ENCODE measurements at places on chromosomes 16 and 17.

DNA sequence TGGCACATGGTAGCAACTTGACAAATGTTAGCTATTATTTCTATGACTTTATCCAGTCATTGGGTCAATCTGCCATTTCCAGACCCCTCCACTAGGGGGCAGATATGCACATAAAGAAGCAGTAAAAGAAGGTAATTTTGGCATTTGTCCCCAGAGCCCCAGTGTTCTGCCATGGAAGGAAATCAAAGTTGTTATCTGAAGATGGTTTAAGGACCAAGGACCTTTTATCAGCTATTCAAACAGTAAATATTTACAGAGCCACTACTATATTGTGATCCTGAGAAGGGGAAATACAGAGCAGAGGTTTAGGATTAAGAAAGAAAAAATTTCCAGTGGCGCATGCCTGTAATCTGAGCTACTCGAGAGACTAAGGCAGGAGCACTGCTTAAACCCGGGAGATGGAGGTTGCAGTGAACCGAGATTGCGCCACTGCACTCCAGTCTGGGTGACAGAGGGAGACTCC is 20.0 kb downstream of the TRAF4 start:
- no peak overlapping the region for H3K4me3 ChIP-seq
- H3K4me1 ChIP-seq: peaks cover 10% of the 10 kb centered on the region
- H3K36me3 ChIP-seq: no peaks in the 10 kb centered on the region
- H3K27ac ChIP-seq: no peak overlapping the region

DNA sequence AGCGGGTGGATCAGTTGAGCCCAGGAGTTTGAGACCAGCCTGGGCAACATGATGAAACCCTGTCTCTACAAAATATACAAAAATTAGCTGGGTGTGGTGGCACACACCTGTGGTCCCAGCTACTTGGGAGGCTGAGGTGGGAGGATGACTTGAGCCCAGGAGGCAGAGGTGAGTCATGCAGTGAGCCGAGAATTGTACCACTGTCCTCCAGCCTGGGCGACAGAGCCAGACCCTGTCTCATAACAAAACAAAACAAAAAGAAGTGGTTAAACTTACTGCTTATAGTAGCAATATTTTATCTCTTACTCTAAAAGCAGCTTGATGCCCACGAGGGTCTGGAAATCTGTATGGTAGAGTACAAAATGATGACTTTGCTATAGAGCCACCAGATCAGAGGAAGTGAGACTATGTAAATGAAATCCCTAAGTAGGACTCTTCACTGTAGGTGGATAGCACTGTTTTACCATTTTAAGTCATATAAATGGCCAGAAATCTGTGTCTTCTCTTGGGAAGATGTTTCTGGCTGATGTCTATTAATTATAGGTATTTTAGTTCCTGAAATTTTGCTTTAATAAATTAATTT is 60.4 kb upstream of the MRC2 start:
- no peak overlapping the region for H3K4me3 ChIP-seq
- no peaks in the 10 kb centered on the region for H3K4me1 ChIP-seq
- DNase-seq: no peak
- H3K27ac ChIP-seq: no peak overlapping the region

GRCh38 chr17:64580384-64581315 is 73.9 kb downstream of the CEP95 start:
- H3K27ac ChIP-seq: no peak overlapping the region
- H3K36me3 ChIP-seq: no peaks in the 10 kb centered on the region
- H3K27me3 ChIP-seq: no peaks in the 10 kb centered on the region
- no peak overlapping the region for H3K4me3 ChIP-seq

DNA sequence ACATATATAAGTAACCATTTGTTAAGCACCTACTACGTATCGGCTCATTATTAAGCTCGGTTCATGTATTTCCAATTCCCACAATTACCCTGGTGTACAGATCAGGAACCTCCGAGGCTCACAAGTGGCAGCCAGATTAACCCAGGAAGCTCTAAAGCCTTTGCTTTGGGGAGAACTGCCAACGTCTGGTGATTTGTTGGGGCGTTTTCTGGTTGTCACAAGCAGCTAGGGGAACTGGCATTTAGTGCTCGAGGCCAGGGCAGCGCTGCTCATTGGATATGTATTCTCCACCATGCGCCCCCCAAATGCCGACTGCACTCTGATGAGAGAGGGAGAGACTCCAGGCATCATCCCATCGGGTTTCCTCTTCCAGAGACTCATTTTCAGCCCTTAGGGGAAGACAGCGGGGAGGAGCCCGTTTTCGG is 541 bp downstream of the ZNF18 start:
- H3K27ac ChIP-seq: peak overlapping the region; percentile 80
- no peaks in the 10 kb centered on the region for H3K4me1 ChIP-seq
- no peaks in the 10 kb centered on the region for H3K36me3 ChIP-seq
- peak overlapping the region; percentile 91 for H3K4me3 ChIP-seq
- no peaks in the 10 kb centered on the region for H3K27me3 ChIP-seq
- DNase-seq: peak; percentile 16

GRCh38 chr16:46688101-46688653 is 801 bp downstream of the VPS35 start:
- peak overlapping the region; percentile 95 for H3K27ac ChIP-seq
- H3K27me3 ChIP-seq: no peaks in the 10 kb centered on the region
- peak; percentile 32 for DNase-seq

DNA sequence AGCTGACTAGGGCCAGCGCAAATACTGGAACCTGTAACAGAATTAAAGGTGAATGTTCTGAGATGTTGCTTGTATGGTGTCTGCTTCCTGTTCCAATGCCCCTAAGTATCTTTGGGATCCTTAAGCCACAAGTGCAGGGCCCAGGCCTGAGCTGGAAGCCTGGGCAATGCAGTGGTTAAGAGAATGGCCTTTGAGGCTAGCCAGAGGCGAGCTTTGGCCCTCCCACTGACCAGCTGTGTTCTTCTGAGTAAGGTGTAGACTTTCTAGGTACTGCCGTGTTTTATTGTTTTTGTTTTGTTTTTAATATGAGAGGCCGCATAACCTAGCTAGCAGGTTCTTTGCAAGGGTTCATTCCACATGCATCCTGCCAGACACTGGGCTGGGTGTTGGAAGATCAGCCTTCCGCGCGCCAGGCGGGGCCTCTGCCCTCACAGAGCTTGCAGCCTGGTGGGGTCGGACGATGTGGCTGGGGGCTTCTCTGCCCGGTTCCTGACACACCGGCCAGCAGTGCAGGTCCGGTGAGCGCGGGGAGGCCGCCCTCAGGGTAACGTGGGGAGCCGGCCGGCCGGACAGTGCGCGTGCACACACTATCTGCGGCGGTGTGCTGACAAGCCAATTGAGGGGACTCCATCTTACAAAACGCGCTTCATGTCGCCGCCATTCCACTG is 551 bp upstream of the MLX start:
- peaks cover 28% of the 10 kb centered on the region for H3K4me1 ChIP-seq
- peak overlapping the region; percentile 88 for H3K4me3 ChIP-seq
- H3K27me3 ChIP-seq: no peaks in the 10 kb centered on the region
- DNase-seq: no peak
- no peaks in the 10 kb centered on the region for H3K36me3 ChIP-seq

- no peak for DNase-seq
- H3K36me3 ChIP-seq: no peaks in the 10 kb centered on the region
- H3K27ac ChIP-seq: no peak overlapping the region
- H3K27me3 ChIP-seq: no peaks in the 10 kb centered on the region
- H3K4me1 ChIP-seq: no peaks in the 10 kb centered on the region
- H3K4me3 ChIP-seq: no peak overlapping the region
Observed at GRCh38 chr17:73060721-73061120, 31.8 kb downstream of the SLC39A11 start.

DNA sequence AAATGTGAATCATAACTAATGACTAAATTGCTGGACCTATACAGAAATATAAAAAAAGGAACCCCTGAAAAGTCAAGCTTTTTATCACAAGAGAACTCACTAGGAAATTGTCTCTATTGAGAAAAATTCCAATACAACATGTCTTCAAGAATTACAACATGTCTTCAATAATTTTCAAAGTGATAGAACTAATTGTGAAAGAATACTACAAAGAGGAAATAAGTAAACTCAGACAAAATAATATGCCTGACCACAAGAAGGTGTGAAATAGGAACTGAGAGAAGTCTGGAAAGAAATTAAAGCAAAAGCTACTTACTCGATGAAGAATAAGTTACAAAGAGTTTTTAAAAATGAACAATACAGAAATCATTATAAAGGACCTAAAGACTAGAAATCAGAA is 29.9 kb upstream of the OR1G1 start:
- H3K36me3 ChIP-seq: no peaks in the 10 kb centered on the region
- no peaks in the 10 kb centered on the region for H3K4me1 ChIP-seq
- no peaks in the 10 kb centered on the region for H3K27me3 ChIP-seq
- no peak overlapping the region for H3K27ac ChIP-seq
- DNase-seq: no peak
- no peak overlapping the region for H3K4me3 ChIP-seq

- H3K4me1 ChIP-seq: no peaks in the 10 kb centered on the region
- H3K4me3 ChIP-seq: no peak overlapping the region
- H3K36me3 ChIP-seq: no peaks in the 10 kb centered on the region
- H3K27me3 ChIP-seq: no peaks in the 10 kb centered on the region
- DNase-seq: no peak
Observed at GRCh38 chr17:68356520-68356919, 65.2 kb downstream of the ARSG start.

GRCh38 chr16:86734543-86735460 is 156.5 kb downstream of the FOXL1 start:
- DNase-seq: no peak
- no peaks in the 10 kb centered on the region for H3K4me1 ChIP-seq
- H3K27ac ChIP-seq: no peak overlapping the region
- H3K36me3 ChIP-seq: no peaks in the 10 kb centered on the region

GRCh38 chr16:82013139-82013538 is 1.9 kb upstream of the SDR42E1 start:
- no peaks in the 10 kb centered on the region for H3K27me3 ChIP-seq
- H3K36me3 ChIP-seq: no peaks in the 10 kb centered on the region
- no peak for DNase-seq
- no peaks in the 10 kb centered on the region for H3K4me1 ChIP-seq

DNA sequence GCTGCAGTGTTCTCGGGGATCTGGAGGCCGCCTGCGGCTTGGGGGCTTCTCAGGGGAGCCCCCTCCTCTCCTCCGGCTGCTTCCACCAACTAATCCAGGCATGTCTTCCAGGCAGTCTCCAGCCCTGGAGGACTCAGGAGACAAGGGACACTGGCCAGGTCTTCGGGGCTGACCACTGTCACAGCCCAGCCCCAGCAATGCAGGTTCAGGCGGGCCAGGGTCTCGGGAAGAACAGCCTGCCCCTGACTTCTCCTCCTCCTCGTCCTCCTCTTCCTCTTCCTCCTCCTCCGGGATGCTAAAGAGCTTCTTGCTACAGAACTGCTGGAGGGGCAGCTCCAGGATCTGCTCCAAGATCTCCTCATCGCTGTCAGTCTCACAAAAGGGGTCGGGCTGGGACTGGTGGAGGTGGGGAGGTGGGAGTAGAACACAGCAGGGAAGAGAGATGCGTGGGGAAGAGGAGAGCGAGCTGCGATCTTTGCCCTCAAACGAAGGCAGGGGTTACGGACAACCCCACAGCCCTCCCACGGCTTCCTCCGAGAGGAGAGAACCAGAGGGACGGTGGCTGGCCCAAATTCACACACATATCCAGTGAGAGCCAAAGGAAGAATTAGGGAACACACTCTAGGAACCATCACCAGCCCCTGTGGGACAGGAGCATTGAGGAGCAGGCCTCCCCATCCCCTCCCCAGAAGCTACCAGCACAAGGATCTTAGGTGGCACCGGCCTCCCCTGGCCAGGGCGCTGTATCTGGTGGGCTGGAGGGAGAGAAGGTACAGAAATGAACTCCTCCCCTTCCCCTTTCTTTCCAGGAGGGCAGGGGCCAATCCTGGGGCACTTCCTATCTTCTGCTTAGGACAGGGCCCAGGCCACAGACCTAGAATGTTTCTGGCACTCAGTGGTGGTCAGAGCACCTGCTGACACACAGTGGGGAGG is 19.3 kb downstream of the TSPOAP1 start:
- H3K27ac ChIP-seq: no peak overlapping the region
- no peaks in the 10 kb centered on the region for H3K4me1 ChIP-seq
- no peak for DNase-seq
- no peak overlapping the region for H3K4me3 ChIP-seq
- no peaks in the 10 kb centered on the region for H3K27me3 ChIP-seq

DNA sequence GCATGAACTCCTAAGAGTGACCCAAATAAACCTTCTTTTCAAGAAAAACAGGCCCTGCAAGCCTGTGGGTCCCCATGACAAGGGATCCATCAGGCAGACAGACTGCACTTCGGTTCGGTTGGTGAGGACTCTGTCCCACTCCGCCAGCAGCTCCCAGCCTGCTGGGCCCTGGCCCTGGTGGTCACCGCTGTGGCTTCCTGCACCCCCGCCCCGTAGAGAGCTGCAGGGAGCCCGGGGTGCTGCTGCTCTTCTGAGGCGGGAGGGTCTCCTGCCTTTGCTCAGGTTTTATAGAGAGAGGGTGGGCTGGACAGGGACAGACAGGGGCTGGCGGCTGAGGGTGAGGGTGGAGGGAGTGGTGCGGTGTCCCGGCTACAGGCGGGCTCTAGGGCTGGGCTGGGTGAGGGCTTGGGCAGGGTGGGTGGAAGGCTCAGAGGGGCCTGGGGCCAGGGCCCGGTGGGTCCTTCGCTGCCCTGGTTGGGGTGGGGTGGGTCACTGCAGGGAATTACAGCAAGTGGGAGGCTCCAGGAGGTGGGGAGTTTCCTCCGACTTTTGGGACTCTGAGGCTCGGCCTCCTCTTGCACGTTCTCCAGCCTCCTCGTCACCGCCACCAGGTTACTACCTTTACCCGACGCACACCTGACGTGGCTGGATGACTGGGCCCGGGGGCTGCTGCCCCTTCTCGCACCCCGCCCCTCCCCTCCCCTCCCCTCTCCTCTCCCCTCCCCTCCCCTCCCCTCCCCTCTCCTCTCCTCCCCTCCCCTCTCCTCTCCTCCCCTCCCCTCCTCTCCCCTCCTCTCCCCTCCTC is 90.2 kb upstream of the CBX4 start:
- H3K27me3 ChIP-seq: no peaks in the 10 kb centered on the region
- no peak for DNase-seq
- no peak overlapping the region for H3K4me3 ChIP-seq
- no peaks in the 10 kb centered on the region for H3K4me1 ChIP-seq
- no peaks in the 10 kb centered on the region for H3K36me3 ChIP-seq
- H3K27ac ChIP-seq: no peak overlapping the region

DNA sequence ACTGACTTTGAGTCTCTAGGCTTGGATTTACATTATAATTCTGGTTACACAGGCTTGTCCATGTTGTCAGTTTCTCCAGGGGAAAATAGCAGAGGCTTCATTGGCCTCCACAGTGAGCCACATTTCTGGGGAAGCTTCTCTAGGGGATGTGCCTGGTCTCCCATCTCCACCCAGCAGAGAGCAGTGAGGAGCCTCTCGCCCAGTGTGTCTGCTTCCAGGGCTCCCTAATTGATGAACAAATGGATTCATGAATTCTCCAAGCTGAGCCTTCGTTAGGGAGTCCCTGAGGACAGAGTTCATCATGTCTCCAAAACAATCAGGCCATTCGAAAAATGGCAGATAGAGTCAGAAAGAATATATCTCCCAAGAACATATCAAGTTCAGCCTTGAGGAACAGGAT is 162.4 kb upstream of the TOX3 start:
- H3K4me1 ChIP-seq: no peaks in the 10 kb centered on the region
- H3K27me3 ChIP-seq: no peaks in the 10 kb centered on the region
- no peak overlapping the region for H3K4me3 ChIP-seq
- no peak for DNase-seq
- H3K27ac ChIP-seq: no peak overlapping the region

- H3K4me3 ChIP-seq: no peak overlapping the region
- no peaks in the 10 kb centered on the region for H3K36me3 ChIP-seq
- H3K27me3 ChIP-seq: no peaks in the 10 kb centered on the region
- no peak overlapping the region for H3K27ac ChIP-seq
- DNase-seq: no peak
Observed at GRCh38 chr17:37079735-37080134, 131.0 kb downstream of the AATF start.
